ENCODE measurements at places on chromosomes 5 and 9. TPM values are rescaled to one million over a fixed set of nuclear protein-coding genes. Genes with fewer than 3 reads are reported as not detected.

PURA gene
- total RNA-seq = 15.7 TPM

PHF24 gene
- total RNA-seq = not detected

TNFSF8 gene
- total RNA-seq = 76.2 TPM

CYLC2 gene
- not detected for total RNA-seq

C9 gene
- not detected for total RNA-seq

HEXB gene
- total RNA-seq = 73.3 TPM

FCN1 gene
- not detected for total RNA-seq

C7 gene
- not detected for total RNA-seq

PCDHA5 gene
- total RNA-seq = not detected

PDGFRB gene
- total RNA-seq = 1.9 TPM

LTC4S gene
- 1.4 TPM for total RNA-seq

PLCXD3 gene
- not detected for total RNA-seq

SLC28A3 gene
- 0.07 TPM for total RNA-seq

IL5 gene
- 0.33 TPM for total RNA-seq

SCGB3A1 gene
- total RNA-seq = not detected

SLC6A7 gene
- total RNA-seq = not detected

KCNT1 gene
- not detected for total RNA-seq

RASGEF1C gene
- total RNA-seq = not detected

TMED7 gene
- 45.7 TPM for total RNA-seq

ARID3C gene
- total RNA-seq = 0.46 TPM

ABO gene
- 0.27 TPM for total RNA-seq

LECT2 gene
- total RNA-seq = not detected

IL6ST gene
- 130 TPM for total RNA-seq

FOXD4L4 gene
- total RNA-seq = 0.37 TPM

FYB1 gene
- 396 TPM for total RNA-seq

GMCL2 gene
- not detected for total RNA-seq

PIGO gene
- total RNA-seq = 22.0 TPM

PLAC8L1 gene
- 0.48 TPM for total RNA-seq

ARL14EPL gene
- total RNA-seq = not detected

GPX3 gene
- total RNA-seq = not detected

PCDHGC4 gene
- total RNA-seq = not detected

PCDHB4 gene
- not detected for total RNA-seq

LIFR gene
- total RNA-seq = not detected

MAMDC4 gene
- total RNA-seq = 12.4 TPM

NR2F1-AS1 gene
- not detected for total RNA-seq

C5 gene
- total RNA-seq = 2.4 TPM

DMGDH gene
- total RNA-seq = not detected

SLC34A1 gene
- total RNA-seq = 0.12 TPM

CSF1R gene
- 0.15 TPM for total RNA-seq

IFNB1 gene
- total RNA-seq = not detected

SIT1 gene
- 202 TPM for total RNA-seq

PCDHGC5 gene
- not detected for total RNA-seq

ADGRV1 gene
- not detected for total RNA-seq

IFNA13 gene
- not detected for total RNA-seq

NDUFS6 gene
- 31.7 TPM for total RNA-seq

GABRP gene
- total RNA-seq = not detected

MARCOL gene
- not detected for total RNA-seq

ACOT12 gene
- not detected for total RNA-seq

PCDHA1 gene
- total RNA-seq = not detected

PANK3 gene
- 47.3 TPM for total RNA-seq
